ENCODE measurements at places on chromosomes 5 and 9.
A peak's percentile ranks its signal among the peaks of the same experiment; 100 is the strongest.

DNA sequence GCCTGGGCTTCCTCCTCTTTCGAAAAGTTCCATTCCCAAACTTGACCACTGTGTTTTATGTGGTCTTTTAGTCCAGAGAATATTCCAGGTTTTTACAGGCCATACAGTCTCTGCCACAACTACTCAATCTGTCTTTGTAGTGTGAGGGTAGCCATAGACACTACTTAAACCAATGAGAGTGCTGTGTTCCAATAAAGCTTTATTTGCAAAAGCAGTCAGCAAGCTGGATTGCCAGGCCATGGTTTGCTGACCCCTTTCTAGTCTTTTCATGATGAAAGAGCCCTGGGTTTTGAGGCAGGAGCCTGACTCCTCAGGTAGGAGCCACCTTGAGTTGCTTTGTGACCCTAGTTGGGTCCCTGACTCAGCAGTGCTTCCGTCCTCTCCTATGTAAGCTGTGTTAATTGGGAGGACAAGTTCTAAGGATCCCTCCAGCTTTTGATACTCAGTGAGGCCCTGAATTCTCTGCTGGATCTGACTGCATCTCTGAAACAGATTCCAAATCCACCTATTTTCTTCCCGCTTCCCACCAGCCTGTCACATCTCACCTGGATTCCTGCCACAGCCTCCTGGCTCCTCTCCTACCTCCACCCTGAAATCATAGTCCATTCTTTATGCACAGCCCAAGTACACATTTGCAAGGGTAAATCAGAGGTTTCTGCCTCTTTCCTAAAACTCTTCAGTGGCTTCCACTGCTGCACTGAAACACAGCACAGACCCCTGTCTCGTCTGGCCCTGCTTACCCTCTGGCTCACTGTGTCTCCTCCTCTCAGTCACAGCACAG is 13.5 kb downstream of the GALNT10 start:
- peak; percentile 13 for DNase-seq

GRCh38 chr5:82031220-82032119 is 59.6 kb downstream of the ATG10 start:
- no peak for DNase-seq

- peak; percentile 27 for DNase-seq
Measured at GRCh38 chr9:131273856-131274673, 2.2 kb downstream of the FAM78A start.

- no peak for DNase-seq
Measured at GRCh38 chr5:126009566-126009965, 413.6 kb upstream of the GRAMD2B start.

- DNase-seq, result no peak
Measured at GRCh38 chr5:172380301-172380986, 73.9 kb downstream of the SH3PXD2B start.

- DNase-seq, result no peak
Measured at GRCh38 chr5:32869216-32869615, 158.1 kb downstream of the NPR3 start.

- peak; percentile 60 for DNase-seq
Measured at GRCh38 chr9:5425006-5425628, 12.6 kb downstream of the PLGRKT start.
